Muscle of arm (tissue), 14 donors: ENCODE measurements at places on chromosomes 6 and 20.
A peak's percentile ranks its signal among the peaks of the same experiment; 100 is the strongest.

- DNase-seq: no peak
Observed at GRCh38 chr6:30356536-30356935, 11.6 kb downstream of the RPP21 start.

DNA sequence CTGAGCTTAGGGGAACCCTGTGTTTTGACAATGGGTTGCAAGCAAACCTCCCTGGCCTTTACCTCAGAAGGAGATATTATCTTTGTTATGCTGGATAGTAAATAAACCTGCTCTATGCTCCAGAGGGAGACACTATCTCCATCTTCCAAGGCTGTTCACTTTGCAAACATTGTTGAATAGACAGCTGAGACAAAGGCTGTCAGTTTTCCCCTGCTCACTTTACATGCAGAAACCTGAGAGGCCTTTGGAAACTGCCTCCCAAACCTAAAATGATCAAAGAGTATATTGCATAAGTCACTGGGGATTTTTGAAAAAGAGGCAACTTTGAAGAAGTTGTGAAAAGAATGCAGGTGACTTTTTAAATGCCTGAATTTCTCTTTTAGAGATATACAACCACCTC lies 61.6 kb downstream of the MRAP2 start:
- DNase-seq: no peak

GRCh38 chr6:33847078-33847477 lies 43.3 kb upstream of the MLN start:
- no peak for DNase-seq

DNA sequence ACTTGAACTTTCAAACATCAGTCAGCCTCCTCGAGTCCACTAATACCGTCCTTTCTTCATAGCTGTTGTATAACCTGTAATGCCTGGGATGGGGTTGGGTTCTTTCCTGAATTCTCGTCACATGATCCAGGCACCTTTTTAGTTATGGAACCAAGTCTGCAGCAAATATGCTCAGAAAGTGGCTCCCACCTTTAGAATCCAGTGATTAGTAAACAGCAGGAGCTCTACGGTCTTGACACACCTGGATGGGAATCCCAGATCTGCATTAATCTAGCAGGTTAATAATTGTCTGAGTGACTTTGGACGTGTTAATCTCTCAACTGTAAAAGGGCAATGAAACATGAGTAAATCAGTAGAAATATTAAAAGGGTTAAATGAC lies 729 bp upstream of the ZHX3 start:
- no peak for DNase-seq

- no peak for DNase-seq
Observed at GRCh38 chr6:168155193-168155592, 76.2 kb upstream of the FRMD1 start.

- DNase-seq: no peak
Observed at GRCh38 chr20:51500311-51500710, 42.2 kb downstream of the NFATC2 start.

GRCh38 chr6:40425192-40425919 lies 161.8 kb downstream of the LRFN2 start:
- peak; percentile 17 for DNase-seq

- peak; percentile 62 for DNase-seq
Observed at GRCh38 chr6:141117874-141118273, 1014.9 kb upstream of the GJE1 start.

GRCh38 chr6:81098109-81098814 lies 654.2 kb downstream of the TENT5A start:
- DNase-seq: no peak

- no peak for DNase-seq
Observed at GRCh38 chr6:25218346-25218745, 60.8 kb upstream of the CARMIL1 start.

DNA sequence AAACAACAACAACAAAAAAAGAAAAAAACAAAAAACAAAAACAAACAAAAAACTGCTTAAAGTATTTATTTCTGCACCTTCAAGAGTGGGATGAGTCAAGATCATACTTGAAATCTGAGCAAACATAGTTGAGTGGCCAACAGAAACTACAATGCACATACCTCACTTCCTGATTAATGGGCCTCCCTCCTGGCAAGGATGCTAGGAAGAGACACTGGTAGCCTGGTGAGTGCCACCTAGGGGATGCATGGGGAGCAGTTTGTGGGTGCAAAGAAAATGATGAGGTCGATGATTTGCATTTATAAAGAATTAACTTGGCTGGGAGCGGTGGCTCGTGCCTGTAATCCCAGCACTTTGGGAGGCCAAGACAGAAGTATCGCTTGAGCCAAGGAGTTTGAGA lies 808.1 kb downstream of the MAFB start:
- no peak for DNase-seq

DNA sequence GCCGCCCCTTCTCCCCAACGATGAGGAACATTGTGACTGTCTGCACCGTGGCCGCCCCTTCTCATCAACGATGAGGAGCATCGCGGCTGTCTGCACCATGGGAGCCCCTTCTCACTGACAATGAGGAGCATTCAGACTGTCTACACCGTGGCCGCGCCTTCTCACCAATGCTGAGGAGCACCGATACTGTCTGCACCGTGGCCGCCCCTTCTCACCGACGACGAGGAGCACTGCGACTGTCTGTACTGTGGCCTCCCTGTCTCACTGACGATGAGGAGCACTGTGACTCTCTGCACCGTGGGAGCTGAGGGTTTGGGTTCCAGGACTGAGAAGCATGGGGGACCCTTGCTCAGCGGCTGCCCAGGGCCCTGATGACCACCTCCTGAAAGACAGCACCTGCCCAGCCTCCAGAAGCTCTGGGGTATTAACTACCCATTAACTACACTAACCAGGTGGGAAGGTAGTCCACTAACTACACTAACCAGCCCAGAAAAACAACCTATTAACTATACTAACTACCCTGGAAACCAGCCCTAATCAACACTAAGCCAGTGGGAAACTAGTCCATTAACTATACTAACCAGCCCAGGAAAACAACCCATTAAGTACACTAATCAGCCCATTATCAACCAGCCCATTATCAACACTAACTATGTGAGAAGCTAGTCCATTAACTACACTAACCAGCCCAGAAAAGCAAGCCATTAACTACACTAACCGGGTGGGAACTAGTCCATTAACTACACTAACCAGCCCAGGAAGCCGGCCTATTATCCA lies 116.9 kb downstream of the TAF4 start:
- no peak for DNase-seq

DNA sequence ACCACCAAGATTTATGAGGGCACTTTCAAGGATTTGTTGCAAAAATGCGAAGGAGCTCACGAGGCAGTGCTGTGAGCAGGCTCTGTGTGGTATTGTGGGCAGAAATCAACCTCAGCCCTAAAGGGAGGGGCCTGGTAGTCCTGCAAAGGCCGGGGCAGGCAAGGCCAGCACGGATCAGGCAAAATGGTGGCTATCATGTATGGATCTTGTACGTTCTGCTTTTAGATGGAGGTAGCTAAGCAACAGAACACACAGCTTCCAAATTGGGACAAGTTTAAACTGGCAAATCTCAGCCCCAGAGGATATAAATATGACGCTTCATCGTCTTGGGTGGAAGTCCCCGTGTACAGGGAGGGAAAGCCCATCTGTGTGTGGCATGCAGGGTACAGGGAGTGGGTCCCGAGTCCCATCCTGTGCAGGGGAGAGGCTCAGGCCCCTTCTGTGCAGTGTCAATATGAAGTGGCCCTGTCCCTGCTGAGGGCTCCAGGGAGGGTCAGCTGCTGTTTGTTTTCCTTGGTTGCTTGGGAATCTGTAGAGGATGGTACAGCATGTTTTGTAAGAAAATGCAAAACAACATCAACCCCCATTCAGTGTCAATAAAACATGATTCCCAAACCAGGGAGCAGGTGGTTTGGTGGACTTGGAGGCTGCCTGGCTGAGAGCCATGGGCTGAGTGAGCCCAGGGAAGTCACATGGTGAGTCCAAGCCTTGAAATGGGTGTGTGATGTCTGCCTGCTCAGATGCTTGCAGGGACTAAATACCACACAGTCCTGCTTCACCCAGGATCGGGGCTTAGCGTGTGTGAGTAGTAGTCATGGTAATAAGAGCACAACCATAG lies 113.0 kb downstream of the SYCP2 start:
- DNase-seq: peak; percentile 34

DNA sequence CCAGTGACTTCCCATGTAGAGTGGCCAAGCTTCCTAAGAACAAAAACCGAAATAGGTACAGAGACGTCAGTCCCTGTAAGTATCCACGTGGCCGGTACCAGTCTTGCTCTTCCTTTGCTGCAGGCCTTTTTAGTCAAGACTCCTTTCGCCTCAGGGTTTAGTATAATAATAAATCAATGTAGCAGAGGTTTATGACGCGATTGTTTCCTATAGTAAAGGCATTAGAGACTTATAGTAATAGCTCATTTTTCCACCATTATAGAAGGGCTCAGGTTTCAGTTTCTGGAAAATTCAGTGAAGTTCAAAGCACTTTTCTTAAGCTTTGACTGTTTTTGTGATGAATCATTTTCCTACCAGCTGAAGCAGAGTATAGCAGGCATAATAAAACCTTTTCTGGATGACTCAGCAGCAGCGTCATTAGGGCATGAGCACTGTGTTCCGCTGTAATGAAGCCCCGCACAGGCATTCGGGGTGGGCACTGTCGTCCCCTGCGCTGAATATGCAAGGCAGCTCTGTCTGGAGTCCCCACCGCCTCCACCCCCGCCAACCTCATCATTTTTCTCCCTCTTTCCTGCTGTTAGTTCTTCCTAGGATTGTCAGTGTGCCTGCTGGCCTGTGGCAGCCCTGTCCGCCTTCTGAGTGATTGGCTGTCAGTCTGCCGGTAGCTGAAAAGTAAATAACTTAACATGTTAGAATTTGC lies 51.3 kb downstream of the PTPN1 start:
- peak; percentile 54 for DNase-seq

DNA sequence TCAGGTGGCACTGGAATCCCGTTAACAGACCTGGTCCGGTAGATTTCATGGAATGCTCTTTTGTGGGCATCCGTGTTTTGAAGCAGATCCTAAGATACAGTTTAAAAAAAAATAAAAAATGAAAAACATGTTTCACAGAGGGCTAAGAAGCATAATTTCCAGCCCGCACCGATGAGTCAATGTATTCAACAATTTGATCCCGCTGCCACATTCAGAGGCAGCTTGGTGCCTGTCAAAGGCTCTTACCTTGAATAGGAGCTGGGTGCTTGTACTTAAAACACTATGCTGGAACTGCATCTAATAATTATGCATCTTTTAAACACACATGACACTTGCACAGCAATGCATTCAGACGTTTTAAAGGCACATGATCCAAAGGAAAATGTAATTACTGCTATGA lies 164.8 kb downstream of the SYNE1 start:
- DNase-seq: no peak

GRCh38 chr20:7240490-7240889 lies 473.0 kb downstream of the BMP2 start:
- DNase-seq: no peak

GRCh38 chr6:115078555-115078954 lies 735.7 kb upstream of the HS3ST5 start:
- no peak for DNase-seq
